ENCODE measurements at places on chromosomes 6 and 20.

GRCh38 chr20:63025534-63026331 lies 19.0 kb upstream of the BHLHE23 start:
- DNase-seq = no peak

DNA sequence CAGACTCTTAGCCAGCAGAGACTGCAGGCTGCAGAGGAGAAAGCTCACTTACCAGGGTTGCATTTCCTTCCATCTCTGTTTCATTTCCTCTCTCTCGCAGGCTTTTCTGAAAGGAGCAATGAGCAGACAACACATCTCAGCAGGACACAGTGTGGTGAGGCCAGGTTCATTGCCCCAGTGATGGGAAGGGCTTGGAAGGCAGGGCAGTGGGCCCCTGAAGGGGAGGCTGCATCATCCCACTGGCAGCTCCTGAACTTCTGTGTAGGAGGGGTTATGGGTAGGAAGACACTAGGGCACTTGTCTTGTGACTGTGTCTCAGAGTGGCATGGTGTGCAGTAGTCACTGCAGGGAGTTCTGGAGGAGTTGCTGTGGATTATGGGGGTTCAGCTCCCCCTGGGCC lies 246.8 kb downstream of the QKI start:
- no peak for DNase-seq

DNA sequence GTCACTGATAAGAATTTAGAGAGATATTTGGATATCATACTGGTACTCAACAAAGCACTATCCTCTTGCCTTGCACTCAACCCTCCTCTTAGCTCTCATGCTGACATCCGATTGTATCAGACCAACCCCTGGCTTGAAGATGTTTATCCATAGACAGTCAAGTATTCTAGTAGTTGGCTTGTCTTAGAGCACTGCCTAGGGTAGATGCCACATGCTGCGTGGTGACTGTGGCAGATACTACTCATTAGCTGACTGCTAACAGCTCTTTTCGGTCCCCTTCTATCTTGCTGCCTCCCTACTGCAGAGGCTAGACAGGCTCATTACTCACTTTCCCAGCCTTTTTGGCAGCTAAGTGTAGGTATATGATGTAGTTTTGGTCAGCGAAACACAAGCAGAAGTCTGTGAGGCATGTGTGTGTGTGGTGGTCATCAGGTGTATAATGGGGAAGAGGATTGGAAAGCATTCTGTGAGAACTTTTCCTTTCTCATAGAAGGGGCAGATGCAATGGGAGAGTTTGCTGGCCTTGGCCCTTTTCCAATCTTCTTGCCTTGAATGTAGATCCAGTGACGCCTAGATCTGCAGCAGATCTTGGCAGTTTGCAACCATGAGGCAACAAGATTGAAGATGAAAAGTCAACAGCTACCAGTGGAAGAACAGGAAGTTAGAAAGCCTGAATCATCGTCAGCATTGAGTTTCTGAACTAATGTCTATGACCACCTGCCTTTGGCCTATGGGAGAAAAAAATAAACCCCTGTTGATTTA lies 4.4 kb upstream of the IFNGR1 start:
- DNase-seq = no peak

GRCh38 chr6:41552723-41553122 lies 6.5 kb downstream of the FOXP4 start:
- no peak for DNase-seq

DNA sequence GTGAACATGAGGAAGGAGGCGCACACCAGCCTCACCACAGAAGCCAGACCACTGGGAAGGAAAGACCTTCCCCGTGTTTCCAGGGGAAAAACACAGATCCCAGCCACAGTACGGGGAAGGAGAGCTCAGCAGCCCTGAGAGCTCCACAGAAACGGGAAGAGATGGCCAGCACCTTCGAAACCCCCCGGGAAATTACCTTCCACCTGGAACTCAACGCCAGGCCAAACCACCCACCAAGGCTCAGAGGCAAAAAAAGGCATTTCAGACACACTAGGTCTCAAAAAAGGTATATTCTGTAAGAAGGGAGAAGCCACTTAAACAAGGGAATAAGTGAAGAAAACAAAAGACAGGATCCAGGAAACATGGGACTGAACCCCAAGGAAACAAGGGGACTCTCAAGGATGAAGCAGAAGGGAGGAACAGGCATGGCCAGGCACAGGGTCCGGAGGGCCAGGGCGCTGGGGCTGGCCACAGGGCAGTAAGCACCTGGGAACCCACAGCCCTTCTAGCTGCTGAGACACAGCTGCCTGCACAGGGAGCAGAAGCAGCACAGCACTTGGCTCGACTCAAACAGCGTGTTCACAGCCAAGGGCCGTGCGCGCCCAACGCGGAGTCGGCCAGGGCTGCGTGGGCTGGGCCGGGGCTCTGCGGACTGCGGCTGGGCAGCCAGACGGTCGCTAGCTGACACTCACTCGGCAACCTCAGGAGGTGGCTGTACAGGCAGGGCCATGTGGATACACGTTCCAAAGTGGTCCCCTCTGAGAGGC lies 44.6 kb downstream of the TAF4 start:
- no peak for DNase-seq
